GM19239 (cell line): ENCODE measurements at places on chromosomes 6 and 20.

- DNase-seq = no peak
Observed at GRCh38 chr6:99689916-99690685, 83.5 kb downstream of the PRDM13 start.

DNA sequence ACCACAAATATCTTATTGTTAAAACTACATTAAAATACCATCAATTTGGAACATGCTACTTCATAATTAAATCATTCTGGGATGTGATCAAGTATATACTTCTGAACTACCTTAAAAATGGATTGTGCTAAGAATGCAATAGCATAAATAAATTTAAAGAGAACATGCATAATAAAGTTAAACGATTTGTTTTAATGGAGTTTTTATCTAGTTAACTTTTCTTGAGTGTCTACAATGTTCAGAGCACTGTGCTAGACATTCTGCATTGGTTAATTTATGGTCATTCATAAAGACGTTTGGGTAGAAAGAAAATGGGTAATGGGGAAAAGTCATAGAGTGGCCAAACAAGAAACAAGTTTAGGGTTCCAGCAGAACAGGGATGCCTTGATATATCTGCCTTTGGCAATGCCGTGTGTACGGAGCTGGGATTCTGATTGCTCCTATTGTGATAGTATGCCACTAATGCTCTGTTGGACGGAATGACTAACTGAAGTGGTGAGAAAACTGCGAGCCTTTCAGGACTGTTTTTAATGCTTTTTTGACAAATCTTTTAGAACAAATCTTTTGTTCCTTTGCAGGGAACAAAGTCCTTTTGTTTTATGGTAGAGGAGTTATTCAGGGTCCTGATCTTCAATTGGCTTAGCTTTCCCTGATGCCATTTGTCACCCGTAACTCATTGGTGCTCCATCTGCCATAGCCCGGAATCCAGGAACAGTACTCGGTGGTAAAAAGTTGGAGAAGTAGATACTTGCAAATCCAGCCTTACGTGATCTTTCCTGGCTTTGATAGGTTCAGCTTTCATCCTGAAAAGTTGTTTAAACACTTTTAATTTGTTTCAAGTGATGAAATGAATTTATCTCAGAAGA, 162.6 kb downstream of the BCKDHB start:
- DNase-seq = no peak

- no peak for DNase-seq
Observed at GRCh38 chr6:54907355-54907754, 60.8 kb downstream of the FAM83B start.

GRCh38 chr6:52539607-52540006, 37.3 kb downstream of the TRAM2 start:
- DNase-seq = no peak

DNA sequence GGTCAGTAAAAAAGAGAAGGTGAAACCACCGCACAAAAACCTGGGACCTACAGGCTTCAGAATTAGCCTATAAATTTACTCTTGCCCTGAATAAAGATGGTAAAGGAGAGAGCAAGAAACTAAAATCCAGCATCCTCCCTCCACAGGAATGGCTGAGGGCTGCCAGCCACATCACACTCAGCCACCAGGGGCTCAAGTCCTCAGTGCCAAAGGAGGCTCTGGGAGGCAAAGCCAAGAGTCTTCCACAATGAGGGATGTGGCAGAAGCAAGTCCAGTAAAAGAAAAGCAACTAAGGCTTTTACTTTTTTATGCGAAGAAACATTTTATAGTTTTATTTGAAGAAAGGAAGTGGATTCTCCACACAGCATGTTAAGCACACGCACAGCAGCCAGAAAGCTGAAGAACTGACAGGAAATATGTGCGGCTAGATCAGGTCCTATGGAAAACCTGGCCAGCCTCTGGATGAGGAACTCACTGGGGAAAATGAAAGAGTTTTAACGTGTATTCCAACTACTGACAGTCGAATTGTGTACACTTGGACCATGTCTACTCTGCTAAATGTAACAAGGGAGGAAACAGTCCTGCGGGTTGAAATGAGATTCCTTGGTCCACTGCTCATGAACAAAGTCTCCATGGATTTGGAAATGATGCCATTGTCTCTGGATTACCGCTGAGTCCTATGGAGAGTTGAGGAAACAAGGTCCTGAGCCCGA, 219.4 kb upstream of the SSTR4 start:
- no peak for DNase-seq

GRCh38 chr20:4375881-4376280, 345.8 kb upstream of the PRND start:
- no peak for DNase-seq

DNA sequence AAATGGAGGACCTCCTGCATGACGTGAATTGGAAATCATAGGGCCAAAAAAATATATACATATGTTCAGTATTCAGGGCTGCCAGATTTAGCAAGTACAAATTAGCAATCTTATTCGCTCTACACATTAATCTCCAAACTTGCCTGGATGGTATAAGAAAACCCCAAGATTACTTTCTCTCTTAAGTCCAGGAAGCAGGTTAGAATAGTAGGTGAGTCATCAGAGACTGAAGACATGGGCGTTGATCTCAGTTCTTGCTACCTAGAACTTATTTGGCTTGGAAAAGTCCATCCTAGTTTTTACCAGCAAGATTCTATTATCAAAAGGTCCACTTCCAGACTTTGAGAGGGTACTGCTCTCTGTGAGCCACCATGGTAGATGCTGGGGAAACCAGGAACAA, 47.4 kb downstream of the GPR63 start:
- DNase-seq = no peak

GRCh38 chr6:139736325-139736906, 362.0 kb upstream of the CITED2 start:
- no peak for DNase-seq

DNA sequence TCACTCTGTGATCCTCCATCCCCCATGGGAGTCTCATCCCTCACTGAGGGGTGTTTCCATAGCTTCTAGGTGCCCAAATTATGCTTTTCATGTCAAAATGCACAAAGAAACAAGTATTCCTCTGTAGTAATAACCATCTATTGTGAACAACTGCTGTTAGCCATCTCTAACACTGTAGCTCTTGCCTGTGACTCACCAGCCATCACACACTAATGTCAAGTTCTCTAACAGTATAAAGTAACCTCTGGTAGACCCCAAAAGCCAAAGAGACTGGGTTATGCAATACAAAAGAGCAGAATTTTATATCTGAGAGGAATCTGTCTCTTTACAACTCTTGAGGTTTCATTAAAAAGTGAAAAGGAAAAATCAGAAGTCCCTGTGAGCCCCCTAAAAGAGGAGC, 25.4 kb upstream of the IYD start:
- DNase-seq = no peak

GRCh38 chr20:17612287-17612991, 42.6 kb downstream of the DSTN start:
- DNase-seq = no peak

DNA sequence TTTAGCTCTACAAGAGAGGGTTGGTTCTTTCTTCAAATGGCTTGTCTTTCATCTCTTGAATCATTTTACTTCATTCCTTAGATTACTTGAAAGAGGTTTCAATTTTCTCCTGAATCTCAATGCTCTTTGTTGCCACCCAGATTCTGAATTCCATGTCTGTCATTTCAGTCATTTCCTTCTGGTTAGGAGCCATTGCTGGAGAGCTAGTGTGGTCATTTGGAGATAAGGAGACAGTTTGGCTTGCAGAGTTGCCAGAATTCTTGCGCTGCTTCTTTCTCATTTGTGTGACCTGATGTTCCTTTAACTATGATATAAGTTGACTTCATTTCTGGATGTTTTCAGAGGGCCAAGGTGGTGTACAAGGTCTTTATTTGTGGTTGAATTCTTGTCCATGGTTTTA, 157.8 kb downstream of the SLC22A3 start:
- no peak for DNase-seq

- DNase-seq = no peak
Observed at GRCh38 chr6:40409716-40410397, 177.3 kb downstream of the LRFN2 start.
